ENCODE measurements at places on chromosomes 3 and 15.

DNA sequence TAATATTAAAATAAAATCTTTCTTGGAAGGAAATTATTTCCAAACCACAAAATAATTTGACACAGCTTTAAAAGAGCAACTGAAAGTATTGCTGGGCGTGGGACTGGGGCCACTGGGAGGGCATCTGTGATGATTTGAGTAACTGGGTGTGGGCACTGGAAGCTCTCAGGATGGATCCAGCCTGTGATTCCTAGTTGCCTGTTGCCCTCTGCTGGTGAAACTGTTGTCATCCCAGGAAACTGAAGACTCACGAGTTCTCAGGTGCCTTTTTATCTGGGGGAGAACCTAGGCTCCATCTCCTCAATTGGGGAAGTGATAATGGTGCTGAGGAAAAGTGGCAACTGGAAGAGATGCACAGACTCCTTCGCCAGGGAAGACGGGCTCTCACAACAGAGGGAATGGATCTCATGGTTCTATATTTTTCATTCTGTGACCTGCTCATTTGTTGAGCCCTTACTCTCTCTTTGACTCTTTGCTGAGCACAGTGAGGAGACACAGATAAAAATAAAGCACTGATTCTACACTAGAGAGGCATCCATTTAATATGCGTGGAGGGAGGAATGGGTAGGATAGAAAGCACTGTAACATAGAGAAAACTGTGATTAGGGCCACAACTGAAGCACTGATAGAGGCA lies 61.6 kb downstream of the TPRG1 start:
- peak; percentile 78 for DNase-seq

GRCh38 chr3:191795196-191795595 lies 334.2 kb downstream of the PYDC2 start:
- DNase-seq: no peak

- no peak for DNase-seq
Observed at GRCh38 chr3:114242947-114243346, 5.6 kb upstream of the ZNF80 start.

GRCh38 chr15:74978503-74978902 lies 16.9 kb upstream of the SCAMP5 start:
- DNase-seq: no peak

DNA sequence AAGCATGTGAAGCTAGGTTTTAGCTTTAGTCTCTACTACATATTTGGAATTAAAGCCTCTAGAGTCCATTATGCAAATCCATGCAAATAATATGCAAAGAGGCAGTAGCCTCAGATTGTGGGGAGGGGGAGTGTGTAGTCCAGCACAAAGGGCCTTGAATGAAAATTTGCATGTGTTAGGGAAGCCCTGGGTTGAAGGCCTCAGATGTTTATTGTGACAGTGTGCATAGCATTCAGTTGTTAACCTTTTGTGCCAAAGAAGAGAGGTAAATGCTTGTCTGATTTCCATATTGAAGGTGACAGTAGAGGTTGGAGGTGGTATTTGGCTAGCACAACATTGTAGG lies 24.5 kb upstream of the BFSP2 start:
- DNase-seq: no peak

GRCh38 chr3:142495103-142495502 lies 47.3 kb upstream of the XRN1 start:
- DNase-seq: no peak

- DNase-seq: peak; percentile 36
Observed at GRCh38 chr15:70714565-70714964, 48.8 kb downstream of the UACA start.

Measured in lung (tissue), 17 donors.